ENCODE measurements at places on chromosomes 1 and 21. TPM values are rescaled to one million over a fixed set of nuclear protein-coding genes. Genes with fewer than 3 reads are reported as not detected.

DNA sequence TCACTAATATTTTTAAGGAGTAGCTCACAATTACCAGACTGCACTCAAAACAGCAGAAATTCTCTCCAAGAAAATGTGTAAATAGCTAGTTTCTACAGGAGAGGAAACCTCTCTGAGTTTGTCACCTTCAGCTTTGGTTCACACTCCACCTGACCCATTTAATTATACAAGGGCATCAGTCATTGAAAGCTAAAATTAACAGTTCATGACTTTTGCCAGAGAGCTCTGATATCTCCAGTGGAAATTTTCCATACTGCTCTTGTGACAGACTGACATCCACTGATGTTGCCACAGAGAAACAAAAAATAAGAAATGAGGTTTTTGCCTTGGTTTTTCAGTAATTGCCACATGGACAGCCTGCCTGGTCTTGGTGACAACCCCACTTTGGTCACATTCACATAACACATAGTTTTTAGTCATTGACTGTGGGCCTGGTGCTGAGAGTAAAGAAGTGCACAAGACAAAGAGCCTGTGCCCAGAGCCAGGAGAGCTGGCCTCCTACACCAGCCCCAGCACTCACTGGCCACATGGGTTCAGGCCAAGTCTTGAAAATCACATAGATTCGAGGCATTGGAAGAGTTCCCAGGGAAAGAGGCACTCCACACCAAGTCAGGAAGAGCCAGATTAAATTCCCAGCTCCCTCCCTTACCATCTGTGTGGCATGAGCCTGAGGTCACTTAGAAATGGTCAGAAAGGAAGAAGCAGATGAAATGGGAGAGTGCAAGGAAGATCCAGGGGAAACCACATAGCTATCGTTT, 13.8 kb upstream of the SIM2 start:
- no peak overlapping the region for H3K27ac ChIP-seq
- H3K27me3 ChIP-seq: peaks cover 97% of the 10 kb centered on the region
- H3K4me3 ChIP-seq: no peak overlapping the region
- DNase-seq: no peak

DNA sequence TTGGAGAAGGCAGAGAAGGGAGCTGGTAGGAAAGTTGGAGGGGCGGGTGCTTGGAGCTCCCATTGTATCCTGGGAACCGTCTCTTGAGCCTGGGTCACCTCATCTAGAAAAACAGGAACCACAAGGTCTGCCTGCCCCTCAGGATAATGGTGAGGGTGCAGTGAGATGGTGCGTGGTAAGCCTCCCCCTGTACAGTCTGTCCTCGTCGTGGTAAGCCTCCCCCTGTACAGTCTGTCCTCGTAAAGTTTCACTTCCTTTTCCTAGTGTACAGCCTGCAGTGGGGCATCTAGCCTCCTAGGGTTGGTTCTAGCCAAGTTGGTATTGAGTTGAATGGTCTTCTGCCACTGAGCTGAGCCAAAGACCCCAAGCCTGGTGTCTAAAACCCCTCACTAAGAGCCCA, 66.5 kb upstream of the IGSF21 start:
- DNase-seq: peak; percentile 39
- no peaks in the 10 kb centered on the region for H3K36me3 ChIP-seq
- H3K4me3 ChIP-seq: no peak overlapping the region
- H3K27ac ChIP-seq: no peak overlapping the region
- H3K4me1 ChIP-seq: no peaks in the 10 kb centered on the region
- peaks cover 16% of the 10 kb centered on the region for H3K27me3 ChIP-seq

- DNase-seq: no peak
- H3K36me3 ChIP-seq: no peaks in the 10 kb centered on the region
- H3K27me3 ChIP-seq: no peaks in the 10 kb centered on the region
- H3K4me1 ChIP-seq: peaks cover 21% of the 10 kb centered on the region
- no peak overlapping the region for H3K27ac ChIP-seq
Observed at GRCh38 chr1:8651236-8651890, 166.1 kb downstream of the RERE start.

The ZNF695 gene
- 0.16 TPM for total RNA-seq

All from transverse colon (tissue), 4 donors.